ENCODE measurements at places on chromosomes 3 and 15.

DNA sequence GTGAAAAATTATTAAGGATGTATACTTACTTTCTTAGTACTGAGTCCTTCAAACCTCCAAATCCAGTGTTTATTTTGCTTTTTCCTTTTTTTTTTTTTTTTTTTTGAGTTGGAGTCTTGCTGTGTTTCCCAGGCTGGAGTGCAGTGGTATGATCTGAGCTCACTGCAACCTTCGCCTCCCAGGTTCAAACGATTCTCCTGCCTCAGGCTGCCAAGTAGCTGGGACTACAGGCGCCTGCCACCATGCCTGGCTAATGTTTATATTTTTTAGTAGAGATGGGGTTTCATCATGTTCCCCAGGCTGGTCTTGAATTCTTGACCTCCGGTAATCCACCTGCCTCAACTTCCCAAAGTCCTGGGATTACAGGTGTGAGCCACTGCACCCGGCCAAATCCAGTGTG is 67.5 kb downstream of the KAT2B start:
- DNase-seq: no peak

DNA sequence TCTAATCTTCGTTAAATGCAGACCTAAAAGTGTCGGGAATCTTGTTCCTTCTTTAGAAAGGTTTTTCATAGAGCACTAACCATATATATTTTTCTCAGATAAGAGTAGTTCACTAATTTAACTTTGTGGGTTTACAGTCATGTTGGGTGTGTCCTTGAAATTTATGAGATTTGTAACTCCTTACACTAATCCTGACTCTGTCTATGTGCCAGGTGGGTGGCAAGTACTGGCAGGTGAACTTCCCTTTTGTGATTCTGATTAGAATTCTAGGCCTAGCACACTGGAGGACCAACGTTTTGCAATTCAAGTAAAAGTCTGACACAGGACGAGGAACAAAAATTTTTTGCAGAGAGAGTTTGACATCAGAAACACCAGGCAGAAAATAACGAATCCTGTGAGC is 220.1 kb downstream of the P3H2 start:
- DNase-seq: no peak

DNA sequence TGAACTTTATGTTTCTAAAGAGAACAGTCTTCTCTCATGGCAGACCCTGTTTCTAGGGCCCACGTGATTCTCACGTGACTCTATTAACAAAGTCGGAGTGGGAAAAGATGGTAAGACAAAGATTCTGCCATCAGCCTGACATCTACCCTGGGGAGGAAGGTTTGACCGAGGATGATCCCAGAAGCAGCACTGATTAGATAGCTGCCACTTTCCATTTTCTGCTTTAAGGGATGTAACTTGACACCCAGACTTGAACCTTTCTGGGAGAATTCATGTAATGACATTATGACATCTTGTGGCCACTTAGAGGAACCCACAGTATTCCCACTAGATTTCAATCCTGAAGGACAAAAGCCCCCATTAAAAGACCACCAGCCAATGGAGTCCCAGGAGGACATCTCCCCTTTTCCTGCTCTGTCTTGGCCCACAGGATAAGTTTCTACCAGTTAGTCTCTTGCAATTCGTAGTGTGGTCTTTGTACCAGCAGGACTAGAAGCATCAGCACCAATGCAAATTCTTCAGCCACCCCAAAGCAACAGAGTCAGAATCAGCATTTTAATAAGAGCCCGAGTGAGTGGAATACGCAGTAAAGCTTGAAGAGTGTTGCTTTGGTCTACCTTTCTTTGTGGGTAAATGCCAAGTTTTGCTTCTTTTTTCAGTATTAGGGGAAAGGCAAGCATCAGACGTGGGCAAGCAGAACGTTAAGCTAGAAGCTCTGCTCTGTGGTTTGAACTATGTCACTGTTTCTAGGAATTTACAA is 480.5 kb upstream of the PROK2 start:
- no peak for DNase-seq

DNA sequence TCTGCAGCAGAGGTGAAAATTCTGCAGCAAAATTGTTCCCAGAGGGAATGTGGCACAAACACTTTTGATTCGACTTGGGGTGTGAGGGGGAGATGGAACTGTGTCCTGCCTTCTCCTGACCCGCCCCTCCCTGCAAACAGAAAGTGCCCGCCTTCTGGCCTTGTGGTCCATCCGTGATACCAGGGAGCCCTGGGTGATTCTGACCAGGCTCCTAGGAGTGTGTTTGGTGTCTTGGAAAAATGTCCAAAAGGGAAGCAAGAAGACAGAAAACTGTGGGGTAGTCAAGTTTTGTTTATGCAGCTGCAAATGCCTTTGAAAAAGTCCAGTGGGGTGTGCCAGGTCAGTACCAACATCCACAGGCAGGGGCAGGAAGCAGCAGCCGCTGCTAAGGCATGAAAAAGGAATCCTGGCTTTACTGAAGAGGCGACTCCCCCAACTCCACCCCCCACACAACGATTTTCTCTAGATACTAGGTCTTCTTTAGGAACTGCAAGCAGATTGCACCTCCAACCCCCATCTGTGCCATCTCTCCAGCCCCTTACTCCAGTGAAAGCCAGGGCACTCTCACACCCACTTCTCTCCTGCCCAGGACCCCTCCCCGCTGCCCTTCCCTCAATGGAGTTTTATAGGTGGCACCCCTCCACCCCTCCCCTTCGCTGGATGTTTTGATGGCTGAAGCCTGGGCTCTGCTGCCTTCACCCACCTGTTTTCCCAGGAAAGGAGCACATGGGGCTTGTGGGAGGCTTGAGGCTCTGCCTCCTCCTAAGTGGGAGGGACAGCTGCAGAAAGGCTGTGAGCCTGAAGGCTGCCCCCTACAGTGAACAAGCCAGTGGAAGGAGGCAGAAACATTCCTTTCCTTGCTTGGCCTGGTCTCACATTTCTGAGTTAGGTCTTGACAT is 82.4 kb upstream of the HERC1 start:
- no peak for DNase-seq

DNA sequence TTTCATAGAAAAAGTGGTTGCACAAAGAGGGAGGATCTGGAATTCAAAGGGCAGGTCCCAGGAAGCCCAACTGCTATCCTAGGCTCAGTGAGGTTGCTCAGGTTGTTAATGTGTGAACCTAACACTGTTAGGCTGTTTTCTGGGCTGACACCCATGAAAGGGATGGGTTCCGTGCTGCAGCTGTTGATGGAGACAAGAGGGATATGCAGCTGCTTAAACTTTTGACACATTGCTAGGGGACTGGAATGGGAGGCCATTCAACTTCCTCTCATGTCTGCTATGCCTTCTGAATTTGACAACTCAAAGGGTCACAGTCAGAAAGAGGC is 198.0 kb upstream of the NR2E3 start:
- DNase-seq: no peak

DNA sequence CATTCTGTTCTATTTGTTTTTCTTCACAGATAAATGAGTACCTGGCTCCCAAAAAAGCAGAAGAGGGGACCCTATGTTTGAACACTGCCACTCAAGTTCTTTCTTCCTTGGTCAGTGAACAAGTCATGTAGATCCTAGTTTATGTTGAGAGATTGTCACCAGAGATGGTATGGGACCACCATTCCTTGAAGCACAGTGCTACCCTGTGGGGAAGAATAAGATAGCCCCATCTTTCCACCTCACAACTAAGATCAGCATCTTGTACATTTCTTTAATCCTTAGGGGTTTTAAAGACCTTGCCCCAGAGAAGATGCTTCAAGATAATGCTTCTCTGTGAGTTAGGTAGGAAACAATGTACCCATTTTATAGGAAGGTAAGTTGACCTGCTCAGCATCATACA is 233.5 kb upstream of the WNT5A start:
- no peak for DNase-seq

DNA sequence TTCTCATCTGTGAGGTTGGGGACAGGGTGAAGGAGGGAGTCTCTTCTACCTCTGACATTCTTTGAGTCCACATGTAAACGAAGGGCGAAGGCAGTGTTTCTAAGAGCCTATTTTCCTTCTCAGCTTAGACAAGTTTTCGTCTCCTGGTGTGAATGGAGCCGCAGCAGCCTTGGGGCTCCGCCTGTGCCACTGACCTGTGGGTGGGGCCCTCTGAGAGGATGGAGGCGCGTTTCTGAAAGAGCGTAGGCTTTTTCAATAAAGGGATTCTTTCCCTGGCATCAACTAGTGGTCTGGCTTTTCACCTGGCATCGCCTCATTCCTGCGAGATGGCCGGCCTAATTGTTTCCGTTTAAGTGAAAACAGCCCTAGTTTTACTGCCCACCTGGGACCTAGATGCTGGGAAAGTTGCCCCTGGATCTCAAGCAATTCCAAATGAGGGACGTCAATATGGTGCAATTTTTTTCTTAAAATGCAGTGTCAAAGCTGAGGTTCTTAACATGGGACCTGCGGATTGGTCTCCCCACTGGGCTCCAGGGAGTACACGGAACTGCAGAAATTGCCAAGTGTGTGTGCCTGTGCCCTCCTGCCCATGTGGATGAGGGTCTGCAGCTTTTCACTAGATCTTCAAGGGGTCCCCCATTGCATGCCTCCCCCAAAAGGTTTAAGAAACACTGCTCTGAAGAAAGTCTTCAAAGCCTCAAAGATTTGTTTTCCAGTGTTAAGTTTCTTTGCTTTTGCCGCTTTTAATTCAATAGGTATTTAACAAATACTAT is 958 bp downstream of the GLDN start:
- DNase-seq: no peak

- no peak for DNase-seq
Measured at GRCh38 chr3:184448321-184449160, 68.7 kb downstream of the CHRD start.

GRCh38 chr15:19987389-19988048 is 554.1 kb downstream of the GOLGA6L6 start:
- DNase-seq: no peak

DNA sequence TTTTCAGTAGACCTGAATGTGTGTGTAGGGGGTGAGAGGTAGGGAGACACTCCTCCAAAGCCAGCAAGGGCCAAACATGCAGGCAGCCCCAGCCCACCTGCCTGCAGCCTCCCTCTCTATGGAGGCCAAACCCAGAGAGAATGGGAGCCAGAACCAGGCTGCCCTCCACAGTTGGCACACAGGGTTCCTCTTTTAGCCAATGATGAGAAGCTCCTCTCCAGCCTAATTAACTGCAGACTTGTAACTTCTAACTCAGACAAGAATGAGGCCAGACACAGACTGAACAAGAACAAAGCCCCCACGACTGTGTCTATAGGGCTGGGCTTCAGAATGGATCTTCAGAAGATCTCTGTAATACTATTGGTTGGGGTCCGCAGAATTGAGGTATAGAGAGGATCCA is 12.3 kb upstream of the TLE3 start:
- DNase-seq: no peak

DNA sequence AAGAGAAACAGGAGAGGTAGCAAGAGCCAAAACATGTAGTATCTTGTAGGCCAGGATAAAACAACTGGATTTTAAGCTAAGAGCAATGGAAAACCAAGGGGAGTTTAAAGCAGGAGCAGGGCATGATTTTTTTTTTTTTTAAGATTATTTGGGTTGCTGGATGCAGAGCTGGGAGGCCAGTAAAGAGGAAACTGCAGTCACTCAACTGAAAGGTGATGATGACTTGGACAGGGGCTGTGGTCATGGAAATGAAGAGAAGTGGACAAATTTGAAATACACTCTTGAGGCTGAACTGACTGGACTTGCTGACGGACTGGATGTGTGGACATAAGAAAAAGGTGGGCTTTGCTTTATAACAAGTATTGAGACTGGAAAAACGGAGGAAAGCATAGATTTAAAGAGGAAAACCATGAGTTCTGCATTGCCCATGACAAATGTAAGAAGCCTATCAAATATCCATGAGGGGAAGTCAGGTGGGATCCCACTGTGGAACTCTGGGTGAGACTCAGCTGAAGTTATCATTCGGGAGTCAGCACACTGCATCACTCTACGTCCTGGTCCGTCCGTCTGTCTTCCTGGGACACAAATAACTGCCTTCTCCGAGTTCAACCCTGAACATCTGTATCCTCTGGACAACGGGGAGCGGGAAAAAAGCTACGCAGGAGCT is 688 bp downstream of the XPC start:
- DNase-seq: peak; percentile 25

GRCh38 chr3:68067314-68067713 is 412.9 kb upstream of the SUCLG2 start:
- no peak for DNase-seq

- DNase-seq: no peak
Measured at GRCh38 chr3:53677413-53677812, 168.8 kb downstream of the CHDH start.

GRCh38 chr3:38582316-38582715 is 67.2 kb downstream of the SCN5A start:
- no peak for DNase-seq

DNA sequence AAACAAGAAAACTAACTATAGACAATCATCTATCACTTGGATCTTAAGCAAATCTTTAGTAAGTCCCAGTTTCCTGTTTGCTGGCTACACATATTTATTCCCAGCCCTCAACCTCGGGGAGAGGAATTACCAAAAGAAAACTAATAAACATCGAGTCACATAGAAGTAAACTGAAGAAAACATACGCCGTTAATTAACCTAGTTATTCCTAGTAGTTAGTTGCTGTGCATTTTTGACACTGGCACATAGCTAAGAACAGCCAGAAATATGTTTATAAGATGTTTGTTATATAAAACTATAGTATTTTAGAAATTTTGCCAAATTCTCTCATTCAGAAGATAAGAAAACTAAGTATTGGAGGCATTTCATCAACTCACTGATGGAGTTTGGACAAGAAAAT is 407.2 kb upstream of the ARHGEF26 start:
- no peak for DNase-seq

DNA sequence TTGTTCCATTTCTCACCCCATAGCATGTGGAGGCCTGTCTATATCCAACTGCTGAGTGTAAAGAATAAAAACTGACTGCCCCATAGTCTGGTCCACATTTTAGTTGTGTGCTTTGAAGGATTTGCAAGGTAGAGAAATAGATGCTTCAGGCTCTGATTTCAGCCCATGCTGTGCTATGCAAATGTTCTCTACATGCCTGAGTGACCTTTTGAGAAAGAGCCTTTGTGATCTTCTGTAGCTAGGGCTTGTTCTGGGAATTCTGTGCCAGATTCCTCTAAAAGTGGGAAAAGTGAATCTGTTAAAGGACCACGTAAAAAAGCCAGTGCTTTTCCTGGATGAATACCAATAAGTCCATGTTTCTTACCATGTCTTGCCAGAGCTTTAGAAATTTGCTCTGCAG is 5.2 kb downstream of the KCTD6 start:
- no peak for DNase-seq

- no peak for DNase-seq
Measured at GRCh38 chr3:69696367-69696766, 42.9 kb upstream of the MITF start.

- no peak for DNase-seq
Measured at GRCh38 chr15:41812820-41813375, 15.0 kb upstream of the JMJD7 start.

DNA sequence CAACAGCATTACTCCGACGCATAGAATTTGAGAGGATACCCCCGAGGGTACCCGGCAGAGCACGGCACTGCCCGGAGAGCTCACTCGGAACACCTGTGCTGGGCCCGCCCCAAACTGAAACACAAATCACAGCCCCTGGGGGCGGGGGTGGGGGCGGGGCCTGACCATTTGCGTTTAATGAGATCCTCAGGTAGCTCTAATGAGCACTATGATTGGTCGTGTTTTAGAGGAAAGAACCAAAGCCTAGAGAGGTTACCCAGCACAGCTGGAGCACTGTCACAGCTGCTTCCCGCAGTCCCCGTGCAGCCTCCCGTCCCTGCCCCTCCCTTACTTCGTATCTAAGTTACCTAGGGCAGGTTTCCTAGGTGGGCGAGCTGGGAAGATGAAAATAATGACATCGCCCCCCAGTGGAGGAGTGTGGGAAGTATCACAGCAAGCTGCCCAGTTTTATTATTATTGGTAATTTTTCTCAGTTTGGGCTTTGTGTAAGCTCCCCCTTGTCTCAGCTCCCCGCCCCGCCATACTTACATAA is 187.1 kb downstream of the PDE8A start:
- DNase-seq: peak; percentile 47

- no peak for DNase-seq
Measured at GRCh38 chr15:81188354-81188753, 8.3 kb upstream of the IL16 start.
